Right ventricle myocardium superior (tissue), 1 donor: ENCODE measurements at places on chromosomes 5 and 9. TPM values are rescaled to one million over a fixed set of nuclear protein-coding genes. Genes with fewer than 3 reads are reported as not detected.

- no peak for DNase-seq
Measured at GRCh38 chr5:151925340-151925739, 689 bp upstream of the GLRA1 start.

DNA sequence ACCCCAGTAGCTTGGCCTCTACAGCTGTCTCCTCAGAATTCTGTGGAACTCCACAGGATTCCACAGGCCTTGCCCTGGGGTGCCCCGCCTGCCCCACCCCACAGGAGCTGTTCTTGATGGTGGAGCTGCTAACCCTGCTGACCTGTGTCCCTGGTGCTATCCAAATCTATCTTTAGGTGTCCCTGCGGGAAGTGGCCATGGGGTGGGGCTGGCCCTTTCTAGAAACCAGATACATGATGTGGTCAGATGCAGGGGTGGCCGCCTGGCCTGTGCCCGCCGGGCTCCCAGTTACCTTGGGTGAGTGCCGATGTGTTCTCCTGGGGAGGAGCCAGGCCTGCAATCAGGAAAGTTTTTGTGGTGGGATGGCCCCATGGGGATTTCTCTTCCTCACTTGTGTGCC is 34.2 kb downstream of the WNK2 start:
- DNase-seq, result peak; percentile 79

GRCh38 chr5:67432606-67433005 is 236.0 kb upstream of the CD180 start:
- no peak for DNase-seq

DNA sequence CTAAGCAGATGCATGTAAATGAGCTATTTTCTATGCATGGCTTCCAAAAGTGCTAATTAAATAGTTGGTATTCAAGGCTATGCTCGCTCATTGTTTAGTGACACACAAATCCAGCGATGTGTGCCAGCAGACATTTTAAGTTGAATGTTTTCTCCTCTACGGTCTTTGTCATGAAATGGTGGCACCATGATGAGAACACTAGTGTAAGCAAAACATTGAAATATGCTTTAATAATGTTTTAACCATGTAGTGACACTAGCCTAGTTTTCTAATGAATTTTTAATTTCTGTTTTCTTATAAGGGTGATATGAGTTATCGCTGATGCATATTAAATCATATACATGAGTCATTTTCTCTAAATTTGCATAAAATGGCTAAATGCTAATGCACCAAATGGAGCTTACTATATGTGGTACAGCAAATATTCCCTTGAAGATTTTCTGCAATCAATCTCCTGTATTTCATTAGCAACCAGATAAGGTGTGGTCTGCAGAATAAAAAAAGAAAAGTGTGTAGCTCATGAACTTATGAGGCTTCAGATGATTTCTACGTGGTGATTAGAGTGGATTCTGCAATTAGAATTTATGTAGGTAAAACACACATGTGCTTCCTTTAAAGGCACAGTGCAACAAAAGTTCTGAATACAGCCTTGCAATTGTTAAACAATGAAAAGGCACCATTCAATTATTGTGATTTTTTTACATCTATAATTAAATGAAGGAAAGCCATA is 226.6 kb downstream of the MEF2C start:
- DNase-seq, result no peak

DNA sequence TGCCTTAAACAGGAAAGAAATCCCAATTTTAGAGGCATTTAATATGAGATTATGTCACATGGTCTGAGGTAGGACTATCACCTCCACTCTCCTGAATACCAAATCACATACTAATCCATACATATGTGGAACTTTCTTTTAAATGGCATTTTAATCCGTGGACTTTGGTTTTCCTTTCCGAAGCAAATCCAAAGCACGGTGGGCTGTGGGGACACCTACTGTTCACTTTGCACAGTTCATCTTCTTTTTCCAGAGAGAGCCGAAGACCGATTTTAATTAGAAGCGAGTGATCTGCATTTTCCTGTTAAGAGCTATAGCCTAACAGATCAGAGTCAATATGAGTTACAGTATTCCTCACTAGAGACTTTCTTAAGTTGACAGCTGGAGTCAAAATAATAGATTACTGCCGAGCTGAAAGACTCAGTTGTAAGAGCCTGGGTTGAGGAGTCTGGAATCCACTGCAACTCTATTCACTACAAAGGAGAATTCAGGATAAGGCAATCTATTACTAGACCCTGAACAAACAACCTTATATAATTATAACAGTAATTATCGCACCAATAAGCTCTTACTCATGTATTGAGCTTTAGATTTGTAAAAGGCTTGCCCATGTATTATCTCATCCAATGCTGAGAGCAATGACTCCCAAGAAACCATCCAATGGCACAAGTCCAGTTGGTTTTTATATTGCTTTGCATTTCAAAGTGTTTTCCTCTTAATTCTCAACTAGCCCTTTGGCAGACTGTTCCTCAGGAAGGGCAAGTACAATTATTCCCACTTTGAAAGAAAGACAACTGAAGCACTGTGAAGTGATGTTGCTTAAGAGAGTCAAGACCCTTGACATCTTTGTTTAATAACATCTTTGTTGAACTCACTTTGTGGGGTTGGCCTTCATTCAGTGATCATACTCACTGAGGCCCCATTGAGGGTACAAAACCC is 144.7 kb downstream of the TRPM6 start:
- no peak for DNase-seq

GARIN3 gene
- not detected for total RNA-seq
